ENCODE measurements at places on chromosomes 12 and 14.

DNA sequence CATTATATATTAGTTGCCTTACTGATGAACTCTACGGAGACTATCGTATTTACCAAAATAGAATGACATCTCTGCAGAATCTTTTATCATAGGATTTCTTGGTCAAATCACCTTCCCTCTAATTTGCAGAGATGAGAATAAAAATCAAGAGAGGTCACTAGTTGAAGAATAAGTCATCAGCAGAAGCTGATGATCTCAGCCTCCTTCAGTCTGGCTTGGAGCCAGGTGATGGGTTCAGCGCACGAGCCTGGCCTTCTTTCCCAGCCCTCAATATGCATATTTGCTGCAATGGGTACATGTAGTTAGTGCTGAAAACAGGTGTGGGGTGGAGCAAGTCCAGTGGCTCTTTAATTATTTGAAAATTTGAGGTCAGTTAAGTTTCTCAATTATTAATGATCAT lies 19.2 kb upstream of the EMP1 start:
- no peak for DNase-seq

GRCh38 chr14:90999299-90999698 lies 61.1 kb downstream of the RPS6KA5 start:
- DNase-seq, result no peak

- DNase-seq, result no peak
These were observed 273.7 kb downstream of the SLC6A15 start for GRCh38 chr12:84638811-84639368.

DNA sequence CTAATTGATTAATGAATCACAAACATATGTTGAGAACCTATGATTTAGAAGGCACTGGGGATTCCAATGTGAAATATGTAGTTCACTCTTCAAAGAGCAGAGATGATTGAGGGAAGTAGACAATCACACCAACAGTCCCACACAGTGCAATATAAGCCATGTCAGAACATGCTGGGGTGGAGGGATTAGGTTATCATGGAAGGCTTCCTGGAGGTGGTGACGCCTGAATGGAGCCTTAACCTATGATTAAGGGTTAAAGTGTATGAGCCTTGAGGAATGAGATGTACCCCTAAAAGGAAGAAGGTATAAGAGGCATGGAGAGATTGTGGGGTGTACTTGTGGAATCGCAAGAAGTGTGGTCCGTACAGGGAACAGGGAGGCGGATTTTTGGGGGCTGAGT lies 31.3 kb downstream of the ERH start:
- DNase-seq, result no peak

GRCh38 chr12:45718306-45718705 lies 11.2 kb upstream of the ARID2 start:
- DNase-seq, result no peak

DNA sequence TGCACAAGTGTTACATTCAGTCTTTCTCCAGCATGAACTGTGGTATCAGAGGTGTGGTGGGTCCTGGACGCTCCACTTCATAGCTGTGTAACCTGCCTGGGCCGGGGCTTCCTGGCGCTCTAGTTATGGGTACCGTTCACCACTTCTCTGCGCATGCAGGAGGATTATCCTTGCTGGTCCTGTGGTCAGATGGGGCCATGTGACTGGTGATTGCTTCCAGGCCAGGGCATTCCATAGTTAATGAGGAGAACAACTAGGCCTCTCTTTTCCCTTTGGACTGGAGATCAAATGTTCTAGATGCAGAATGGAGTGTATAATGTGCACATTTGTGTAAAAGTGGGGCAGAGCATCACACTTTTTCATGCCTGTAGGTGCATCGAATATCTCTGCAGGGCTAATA lies 444.0 kb downstream of the AACS start:
- DNase-seq, result no peak

DNA sequence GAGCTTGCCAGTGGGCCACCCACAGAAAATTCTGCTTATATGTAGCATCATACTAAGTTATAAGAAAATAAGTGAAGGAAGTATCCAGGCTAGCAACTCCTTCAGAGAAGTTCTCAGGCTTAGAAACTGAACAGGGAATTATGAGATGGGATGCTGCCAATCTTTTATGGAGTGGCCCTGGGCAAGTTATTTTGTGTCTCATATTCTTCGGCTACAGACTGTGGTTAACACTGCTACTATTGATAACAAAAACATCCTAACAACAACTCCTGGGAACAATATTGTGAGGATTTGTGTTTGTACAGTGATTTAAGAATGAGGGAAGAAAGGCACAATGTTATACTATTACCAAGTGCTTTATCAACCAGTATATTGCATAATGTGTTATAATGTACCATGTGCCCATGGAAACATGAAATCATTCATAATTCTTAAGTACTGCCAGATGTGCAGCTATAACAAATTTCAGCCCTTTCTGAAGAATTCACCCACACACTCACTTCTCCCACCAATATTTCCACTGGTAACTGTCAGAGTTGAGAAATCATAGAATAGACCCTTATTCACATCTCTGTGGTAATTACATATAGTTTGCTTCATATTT lies 113.3 kb upstream of the SOX5 start:
- DNase-seq, result no peak

- DNase-seq, result no peak
These were observed 81.2 kb downstream of the CCDC60 start for GRCh38 chr12:119415714-119416113.

GRCh38 chr12:78470354-78471195 lies 394.0 kb upstream of the SYT1 start:
- DNase-seq, result no peak

DNA sequence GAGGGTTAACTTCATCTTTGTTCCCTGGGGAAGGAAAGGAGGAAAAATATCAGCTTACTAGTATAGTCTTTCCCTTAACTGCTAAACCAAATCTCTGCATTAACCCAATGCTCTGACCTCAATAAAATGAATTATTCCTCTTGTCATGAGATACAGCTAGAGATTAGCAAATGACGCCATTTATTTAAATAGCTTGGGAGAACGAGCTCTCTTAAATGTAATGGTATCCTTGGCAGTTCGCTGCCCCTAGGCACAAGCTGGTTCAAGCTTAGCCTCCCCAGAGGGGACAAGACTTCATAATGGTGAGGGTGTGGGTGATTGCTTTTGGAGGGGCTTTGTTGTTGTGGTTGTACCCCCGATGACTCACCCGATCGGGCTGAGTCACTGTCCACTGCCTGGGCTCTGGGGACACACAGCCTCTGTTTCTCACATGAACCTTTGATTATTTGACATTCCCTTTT lies 19.6 kb downstream of the FNTB start:
- DNase-seq, result no peak

- no peak for DNase-seq
These were observed 117.4 kb downstream of the DAD1 start for GRCh38 chr14:22471545-22472121.

DNA sequence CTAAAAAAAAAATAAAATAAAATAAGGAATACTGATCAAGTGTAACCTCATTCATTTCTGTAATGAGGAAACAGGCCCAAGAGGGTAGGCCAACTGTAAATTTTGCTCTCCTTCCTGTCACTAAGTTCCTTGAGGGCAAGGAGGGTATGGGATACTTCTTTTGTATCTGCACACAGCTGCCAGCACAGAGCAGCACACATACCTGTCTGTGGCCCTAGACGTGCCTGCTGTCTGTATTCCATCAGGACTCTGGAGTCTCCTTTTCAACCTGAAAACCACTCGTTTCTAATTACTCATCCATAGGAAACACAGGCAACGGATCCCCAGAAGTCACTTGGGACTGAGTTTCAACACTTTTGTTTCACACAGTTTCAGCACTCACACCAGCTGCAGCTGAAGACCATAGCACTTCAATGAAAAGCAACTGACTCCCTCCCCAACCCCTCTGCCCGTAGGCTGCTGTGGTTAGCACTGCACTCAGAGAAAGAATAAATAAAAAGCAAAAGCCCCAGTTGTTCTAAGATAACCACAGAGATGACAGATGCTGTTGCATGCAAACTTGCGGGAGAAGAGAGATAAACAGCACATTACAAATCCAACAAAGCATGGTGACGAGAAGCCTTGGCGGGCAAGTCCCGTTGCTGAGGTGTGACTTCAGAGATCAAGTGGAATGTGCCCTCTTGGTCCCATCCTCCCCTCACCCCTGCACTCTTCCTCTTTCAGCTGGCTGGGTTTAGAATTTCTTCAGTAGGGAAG lies 24.9 kb downstream of the CRACR2A start:
- no peak for DNase-seq

DNA sequence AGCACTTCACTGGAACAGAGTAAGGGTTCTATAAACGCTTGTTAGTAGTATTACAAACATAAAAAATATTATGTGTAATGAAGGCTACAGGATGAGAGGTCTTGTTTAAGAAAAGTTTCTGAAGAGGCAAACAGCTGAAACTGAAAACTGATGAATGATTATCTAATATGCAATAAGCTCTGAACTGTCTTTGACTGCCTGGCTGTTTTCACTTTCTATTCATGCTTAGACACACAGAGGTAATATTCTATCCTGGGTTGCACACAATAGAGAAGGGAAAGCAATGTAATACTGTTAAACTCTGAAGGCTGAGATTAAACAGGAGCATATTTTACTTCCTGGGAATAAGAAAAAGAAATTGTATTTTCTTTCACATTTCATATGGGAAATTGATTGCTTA lies 251.3 kb downstream of the ALX1 start:
- DNase-seq, result no peak

DNA sequence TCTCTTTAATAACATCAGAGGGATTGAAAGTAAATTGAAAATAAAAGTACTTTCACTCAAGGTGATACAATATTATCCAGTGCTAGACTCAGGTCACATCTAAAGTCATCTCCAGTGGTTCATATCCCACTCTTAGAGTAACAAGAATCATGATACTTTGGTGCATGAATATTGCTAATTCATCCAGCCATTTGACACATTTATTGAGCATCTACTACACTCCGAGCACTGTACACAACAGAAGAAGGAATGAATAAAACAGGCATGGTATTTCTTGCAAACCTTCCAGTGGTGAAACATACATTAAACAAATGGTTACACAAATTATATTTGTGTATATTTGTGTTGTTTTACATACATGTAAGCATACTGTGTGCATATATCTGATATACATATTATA lies 116.0 kb upstream of the TMCC3 start:
- DNase-seq, result no peak

DNA sequence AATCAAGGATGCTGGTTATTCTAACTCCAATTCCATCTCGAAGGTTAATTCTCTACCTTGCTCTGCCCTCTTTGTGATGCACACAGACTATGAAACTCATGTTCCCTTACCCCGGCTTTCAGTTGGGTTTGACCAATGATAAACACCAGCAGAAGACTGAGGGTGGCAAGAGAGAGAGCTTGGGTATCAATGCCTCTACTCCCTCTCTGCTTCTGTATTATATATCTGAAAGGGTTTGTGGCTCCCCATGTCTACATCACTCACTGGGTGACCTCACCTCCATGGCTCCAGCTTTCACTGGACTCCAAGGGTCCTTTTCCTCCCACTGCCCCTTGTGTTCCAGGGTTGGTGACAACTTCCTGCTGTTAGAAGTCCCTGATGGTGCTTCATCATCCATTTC lies 659.0 kb upstream of the TBX3 start:
- no peak for DNase-seq

DNA sequence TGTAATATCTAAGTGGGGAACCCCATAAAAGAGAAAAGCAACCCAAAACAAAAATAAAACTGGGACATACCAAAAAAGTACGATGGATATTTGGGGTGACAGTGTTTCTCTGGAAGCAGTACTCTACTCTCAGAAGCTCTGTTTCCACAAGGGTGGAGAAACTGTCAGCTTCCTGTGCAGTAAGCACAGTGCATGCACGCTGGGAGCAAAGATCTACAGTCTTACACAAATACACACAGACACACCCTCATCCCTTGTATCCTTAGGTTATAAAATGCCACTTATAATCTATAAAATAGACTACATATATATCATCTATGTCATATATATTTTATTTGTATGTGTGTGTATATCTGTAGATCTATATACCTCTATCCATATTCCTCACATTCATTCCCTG lies 225.8 kb upstream of the SOX5 start:
- DNase-seq, result no peak

GRCh38 chr12:7092229-7092985 lies at the start of gene C1R:
Gene C1R (minus strand): TSS chr12:7092445. CDS start chr12:7092388, 57 bp downstream.
- DNase-seq, result no peak

DNA sequence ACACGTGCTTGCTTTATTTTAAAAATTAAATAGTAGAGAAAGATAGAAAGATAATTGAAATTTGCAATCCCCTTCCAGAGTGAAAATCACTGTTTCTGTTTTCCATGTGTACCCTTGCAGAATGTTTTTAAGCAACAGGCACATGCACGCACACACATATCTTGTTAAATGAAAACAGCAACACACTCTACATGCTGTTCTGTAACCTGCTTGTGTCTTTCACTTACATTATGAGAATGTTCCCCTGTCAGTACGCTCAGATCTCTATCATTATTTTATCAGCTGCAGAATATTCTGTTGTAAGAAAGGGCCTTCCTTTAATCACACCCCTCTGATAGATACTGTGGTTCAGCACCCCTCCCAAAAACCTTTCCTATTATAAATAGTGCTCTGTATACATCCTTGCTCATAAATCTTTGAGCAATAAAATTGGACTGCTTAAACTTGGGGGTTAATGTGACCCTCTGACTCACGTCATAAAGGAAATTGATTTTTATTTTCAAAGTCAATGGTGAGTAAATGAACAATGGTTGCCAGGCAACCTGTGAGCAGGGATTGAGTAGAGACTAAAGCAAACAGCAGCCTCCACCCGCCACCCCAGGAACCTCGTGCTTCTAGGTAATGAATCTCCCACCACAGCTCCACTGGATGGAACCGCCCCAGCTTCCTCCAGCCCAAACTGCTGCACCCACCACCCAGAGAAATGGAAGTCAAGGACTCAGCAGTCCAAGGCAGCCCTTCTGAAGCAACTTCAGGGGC lies 31.9 kb upstream of the CHGA start:
- DNase-seq, result no peak

GRCh38 chr12:103879878-103880277 lies 38.8 kb upstream of the NT5DC3 start:
- no peak for DNase-seq

DNA sequence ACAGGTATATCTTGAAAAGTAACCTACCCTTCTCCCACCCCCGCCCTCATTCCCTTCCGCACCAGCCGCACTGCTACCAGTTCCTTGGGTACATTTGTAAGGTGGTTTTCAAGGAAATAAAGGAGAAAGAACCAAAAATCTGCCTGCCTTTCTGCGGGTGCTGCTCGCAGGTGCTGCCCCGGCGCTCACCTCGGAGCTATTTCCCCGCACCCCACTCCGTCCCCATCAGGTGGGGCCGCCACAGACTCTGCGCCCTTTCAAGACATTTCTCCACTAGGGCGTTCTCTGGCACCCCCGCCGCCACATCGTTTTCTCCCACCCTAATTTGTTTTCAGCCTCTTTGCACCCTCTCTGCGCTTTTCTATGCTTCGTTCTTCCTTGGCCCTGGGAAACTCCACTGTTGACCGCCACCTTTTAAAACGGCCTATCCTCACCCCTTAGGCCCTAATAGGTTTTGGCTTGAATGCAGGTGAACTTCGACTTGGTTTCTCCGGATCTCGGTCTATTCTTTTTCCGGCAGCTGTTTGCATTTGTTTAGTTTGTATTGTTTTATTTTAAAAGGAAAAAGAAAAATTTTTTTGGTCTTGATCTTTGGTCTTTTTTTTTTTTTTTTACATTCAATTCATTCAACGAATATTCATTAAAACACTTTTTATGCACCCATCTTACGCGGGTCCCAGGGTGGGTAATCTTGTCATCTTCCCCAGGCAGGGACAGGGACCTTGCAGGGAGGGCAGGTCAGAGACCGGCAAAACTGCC lies 3.0 kb downstream of the VSX2 start:
- no peak for DNase-seq
